Memory B cell (primary cell): ENCODE measurements at places on chromosomes 12 and 14.
A peak's percentile ranks its signal among the peaks of the same experiment; 100 is the strongest.

GRCh38 chr14:99158150-99158549, 113.8 kb downstream of the BCL11B start:
- H3K4me1 ChIP-seq: no peaks in the 10 kb centered on the region
- H3K27ac ChIP-seq: no peak overlapping the region
- no peaks in the 10 kb centered on the region for H3K36me3 ChIP-seq

DNA sequence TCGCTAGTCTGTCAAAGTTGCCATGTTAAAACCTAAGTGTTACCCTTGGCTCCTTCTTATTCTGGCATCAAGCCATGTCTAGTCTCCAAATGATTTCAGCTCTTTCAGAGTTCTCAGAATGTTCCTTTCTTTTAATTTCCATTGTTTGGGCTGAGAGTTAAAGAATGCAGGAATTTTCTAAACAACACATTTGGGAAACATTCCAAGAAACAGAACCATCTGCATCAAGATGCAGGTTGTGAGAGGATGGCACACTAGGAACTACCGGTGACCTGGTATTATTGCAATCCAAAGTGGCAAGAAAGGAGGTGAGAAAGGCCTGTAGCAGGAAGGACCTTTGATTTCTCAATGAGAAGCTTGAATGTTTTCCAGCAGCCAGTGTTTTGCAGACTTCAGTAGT, 30.1 kb downstream of the SLC35F4 start:
- no peaks in the 10 kb centered on the region for H3K36me3 ChIP-seq
- peaks cover 6% of the 10 kb centered on the region for H3K27me3 ChIP-seq
- no peak overlapping the region for H3K4me3 ChIP-seq
- no peak for DNase-seq
- no peak overlapping the region for H3K27ac ChIP-seq

- H3K27ac ChIP-seq: peak overlapping the region; percentile 24
- peaks cover 5% of the 10 kb centered on the region for H3K4me1 ChIP-seq
- no peak for DNase-seq
- H3K27me3 ChIP-seq: no peaks in the 10 kb centered on the region
Observed at GRCh38 chr12:92529944-92530343, 172.8 kb upstream of the PLEKHG7 start.

GRCh38 chr14:105076296-105076804, 11.1 kb upstream of the GPR132 start:
- peaks cover 24% of the 10 kb centered on the region for H3K4me1 ChIP-seq
- H3K27ac ChIP-seq: no peak overlapping the region
- H3K4me3 ChIP-seq: peak overlapping the region; percentile 6
- no peaks in the 10 kb centered on the region for H3K36me3 ChIP-seq
- H3K27me3 ChIP-seq: no peaks in the 10 kb centered on the region

DNA sequence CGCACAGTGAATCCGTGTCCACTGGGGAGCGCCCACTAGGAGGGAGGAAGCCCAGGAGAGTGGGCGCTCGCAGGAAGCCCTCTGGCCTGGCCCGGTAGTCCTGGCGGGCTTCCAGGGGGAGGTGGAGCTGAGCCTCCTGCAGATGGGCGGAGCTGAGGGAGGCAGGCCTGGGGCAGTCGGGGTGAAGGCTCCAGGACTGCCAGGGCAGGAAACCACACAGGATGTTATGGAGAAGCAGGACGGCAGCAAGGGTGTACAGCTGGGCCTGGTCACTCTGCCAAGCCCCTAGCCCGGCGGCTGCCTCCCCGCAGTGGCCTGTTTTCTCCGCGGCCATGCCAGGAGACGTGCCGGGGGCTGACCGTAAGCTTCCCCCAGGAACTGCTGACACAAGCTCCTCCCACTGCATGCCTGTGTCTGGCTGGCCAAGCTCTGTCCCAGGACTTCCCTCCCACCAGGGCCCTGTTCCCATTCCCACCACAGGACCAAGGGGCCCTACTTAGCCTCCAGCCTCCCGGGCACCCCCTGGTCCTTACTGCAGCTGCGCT, 143.4 kb upstream of the C14orf180 start:
- no peaks in the 10 kb centered on the region for H3K4me1 ChIP-seq

DNA sequence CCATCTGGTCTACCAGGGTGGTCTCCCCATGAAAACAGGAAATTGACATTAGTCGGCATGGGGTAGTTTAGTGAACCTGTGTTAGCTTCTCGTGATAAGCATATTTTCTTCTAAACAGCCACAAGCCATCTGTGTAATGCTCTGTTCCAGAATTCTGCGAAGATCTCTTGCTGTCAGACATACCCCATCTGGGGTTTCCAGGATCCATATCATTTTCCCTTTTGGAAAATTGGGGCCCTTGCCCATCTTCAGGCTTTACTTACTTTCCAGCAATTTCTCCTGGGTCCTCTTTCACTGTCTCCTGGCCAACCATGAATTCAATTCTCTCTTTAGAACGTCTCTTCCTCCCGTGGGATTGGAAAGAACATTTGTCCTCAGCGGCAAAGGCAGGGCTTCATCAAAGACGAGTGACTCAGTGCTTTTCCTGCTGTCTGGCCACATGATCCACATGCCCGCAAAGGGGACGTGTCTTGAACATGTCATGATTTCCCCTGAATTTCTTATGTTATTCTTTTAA, 21.4 kb upstream of the NCOR2 start:
- no peak overlapping the region for H3K4me3 ChIP-seq
- peaks cover 12% of the 10 kb centered on the region for H3K4me1 ChIP-seq
- no peak for DNase-seq
- H3K36me3 ChIP-seq: no peaks in the 10 kb centered on the region

DNA sequence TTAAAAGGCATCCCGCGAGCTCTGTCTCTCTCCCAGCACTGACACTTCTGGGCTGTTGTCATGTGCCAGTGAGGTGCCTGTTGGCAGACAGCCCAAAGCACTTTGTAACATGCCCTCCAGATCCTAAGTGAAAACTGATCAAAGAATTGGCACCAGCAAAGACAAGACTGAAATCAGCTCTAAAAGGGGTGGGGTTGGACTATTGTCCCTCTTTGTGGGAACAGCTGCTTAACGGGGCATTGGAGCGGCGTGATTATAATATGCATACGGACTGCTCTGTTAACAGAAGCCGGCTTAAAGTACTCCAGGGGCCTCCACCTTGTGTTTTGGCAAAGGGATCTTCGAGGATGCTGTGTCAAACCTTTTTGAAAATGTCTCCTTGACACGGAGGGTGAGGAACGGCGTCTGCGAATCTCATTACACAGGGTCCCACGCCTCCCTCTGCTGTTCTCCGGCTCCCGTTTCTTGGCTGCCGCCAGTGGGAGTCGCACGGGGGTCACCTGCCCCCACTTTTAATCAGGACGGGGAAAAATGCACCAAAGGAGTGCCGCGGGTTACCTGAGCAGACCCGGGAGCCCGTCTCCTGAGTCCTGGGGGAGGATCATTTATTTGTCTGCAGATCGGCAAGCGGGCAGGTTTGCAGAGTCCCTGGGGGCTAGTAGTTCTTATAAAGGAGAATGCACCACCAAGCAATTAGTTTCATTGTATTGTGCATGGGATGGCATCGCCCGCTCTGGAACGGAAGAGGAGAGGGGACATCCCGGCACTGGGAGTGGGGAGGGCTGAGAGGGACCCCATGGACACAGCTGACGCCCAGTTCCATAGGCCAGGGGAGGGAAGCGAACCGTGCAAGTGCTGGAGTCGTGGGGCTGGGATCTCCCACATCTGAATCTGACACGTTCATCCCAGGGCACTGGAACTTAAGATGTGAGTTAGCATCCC, 44.3 kb downstream of the SPRING1 start:
- H3K4me3 ChIP-seq: peak overlapping the region; percentile 84
- H3K4me1 ChIP-seq: peaks cover 29% of the 10 kb centered on the region
- DNase-seq: no peak

- H3K27ac ChIP-seq: peak overlapping the region; percentile 65
- H3K36me3 ChIP-seq: peaks cover 27% of the 10 kb centered on the region
- no peaks in the 10 kb centered on the region for H3K27me3 ChIP-seq
- no peak for DNase-seq
- no peak overlapping the region for H3K4me3 ChIP-seq
Observed at GRCh38 chr12:47155457-47156166, 75.9 kb upstream of the AMIGO2 start.

GRCh38 chr12:57518176-57518919, 2.0 kb downstream of the DDIT3 start:
- peaks cover 26% of the 10 kb centered on the region for H3K36me3 ChIP-seq
- peak overlapping the region; percentile 83 for H3K27ac ChIP-seq
- H3K27me3 ChIP-seq: no peaks in the 10 kb centered on the region
- no peak for DNase-seq
- peaks cover 28% of the 10 kb centered on the region for H3K4me1 ChIP-seq

DNA sequence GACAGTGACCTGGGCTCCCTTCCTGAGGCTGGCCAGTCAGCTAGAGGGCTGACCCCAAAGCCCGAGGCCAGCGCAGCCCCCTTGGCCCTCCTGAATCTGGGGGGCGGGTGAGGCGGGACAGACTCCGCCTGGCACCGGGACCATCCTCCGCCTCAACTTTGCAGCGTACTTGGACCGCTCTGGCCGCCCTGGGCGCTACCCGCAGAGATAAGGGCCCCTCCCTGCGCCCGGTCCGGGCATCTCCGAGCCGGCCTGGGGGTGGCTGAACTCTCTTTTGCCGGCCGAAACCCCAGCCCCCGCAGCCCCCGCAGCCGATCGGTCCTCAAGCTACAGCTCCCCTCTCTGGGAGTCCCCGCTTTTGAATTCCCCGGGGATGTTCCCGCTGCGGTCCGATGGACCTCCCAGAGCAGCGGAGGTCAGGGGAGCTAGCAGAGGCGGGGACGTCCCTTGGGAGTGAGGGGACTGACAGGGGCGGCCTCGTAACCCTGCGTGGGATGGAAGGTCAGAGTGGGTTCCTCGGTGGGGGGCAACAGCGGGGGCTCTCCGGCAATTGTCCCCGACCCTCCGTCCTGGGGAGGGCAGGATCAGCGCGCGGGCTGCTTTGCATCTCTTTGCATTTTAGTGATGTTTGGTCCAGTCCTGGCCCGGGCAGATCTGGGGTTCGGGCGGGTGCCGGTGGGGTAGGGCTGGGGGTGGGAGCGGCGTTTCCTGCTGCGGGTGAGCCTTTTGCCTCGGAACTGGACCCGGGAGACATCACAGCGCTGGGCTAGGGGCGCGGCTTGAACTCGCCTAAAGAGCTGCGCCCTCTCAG, at the start of gene CRIP1:
Gene CRIP1 (plus strand): TSS at position 724 of the 811 bp plus-strand sequence. CDS start 374 bp downstream, outside the sequence.
- peak within 1 kb of the TSS; percentile 89 for H3K4me3 ChIP-seq
- peaks cover 36% of the 10 kb centered on the region for H3K4me1 ChIP-seq
- peak; percentile 66 for DNase-seq
- peak within 1 kb of the TSS; percentile 99 for H3K27ac ChIP-seq
- H3K27me3 ChIP-seq: no peaks in the 10 kb centered on the region
